ENCODE measurements at places on chromosomes 1 and 21. TPM values are rescaled to one million over a fixed set of nuclear protein-coding genes. Genes with fewer than 3 reads are reported as not detected.

SIM2 gene
- 0.38 TPM for total RNA-seq

SLAMF9 gene
- total RNA-seq, result not detected

IL22RA1 gene
- not detected for total RNA-seq

CD1B gene
- total RNA-seq, result not detected

UBE2G2 gene
- total RNA-seq, result 73.3 TPM

POLR3C gene
- 35.8 TPM for total RNA-seq

OR6F1 gene
- not detected for total RNA-seq

OPTC gene
- 40.7 TPM for total RNA-seq

TMEM125 gene
- total RNA-seq, result 1.6 TPM

TMEM35B gene
- 19.6 TPM for total RNA-seq

PAQR6 gene
- 4.6 TPM for total RNA-seq

RNU1-2 gene
- total RNA-seq, result under 0.01 TPM

FAM3B gene
- total RNA-seq, result 0.38 TPM

ELAVL4 gene
- 15.3 TPM for total RNA-seq
